CD4-positive, alpha-beta T cell treated with Interleukin-17A for 4 hours (primary cell): ENCODE measurements at places on chromosomes 6 and 20.

- DNase-seq = no peak
Measured at GRCh38 chr6:30861257-30862048, 22.9 kb upstream of the DDR1 start.

DNA sequence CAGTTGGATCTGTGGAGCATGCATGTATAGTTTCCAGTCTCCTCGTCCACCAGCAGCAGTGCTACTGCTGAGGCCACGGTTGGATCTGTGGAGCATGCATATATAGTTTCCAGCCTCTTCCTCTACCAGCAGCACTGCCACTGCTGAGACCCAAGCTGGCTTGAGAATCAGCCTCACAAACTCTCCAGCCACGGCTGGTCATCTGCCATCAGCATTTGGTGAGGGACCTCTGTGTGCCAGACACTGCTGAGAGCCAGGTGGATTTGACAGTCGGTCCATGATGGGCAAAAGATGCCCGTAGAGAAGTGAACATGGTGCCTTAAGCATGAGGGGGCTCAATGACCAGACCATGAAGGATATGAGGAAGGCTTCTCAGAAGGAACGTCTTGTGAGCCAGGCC lies 46.4 kb downstream of the SLC9A8 start:
- DNase-seq = no peak

- no peak for DNase-seq
Measured at GRCh38 chr6:138468320-138469015, 30.8 kb downstream of the NHSL1 start.

GRCh38 chr6:130851026-130851425 lies 23.8 kb downstream of the SMLR1 start:
- DNase-seq = no peak

- DNase-seq = no peak
Measured at GRCh38 chr6:141833001-141833655, 299.6 kb upstream of the GJE1 start.

GRCh38 chr20:3545401-3545925 lies 74.6 kb downstream of the ATRN start:
- DNase-seq = no peak

DNA sequence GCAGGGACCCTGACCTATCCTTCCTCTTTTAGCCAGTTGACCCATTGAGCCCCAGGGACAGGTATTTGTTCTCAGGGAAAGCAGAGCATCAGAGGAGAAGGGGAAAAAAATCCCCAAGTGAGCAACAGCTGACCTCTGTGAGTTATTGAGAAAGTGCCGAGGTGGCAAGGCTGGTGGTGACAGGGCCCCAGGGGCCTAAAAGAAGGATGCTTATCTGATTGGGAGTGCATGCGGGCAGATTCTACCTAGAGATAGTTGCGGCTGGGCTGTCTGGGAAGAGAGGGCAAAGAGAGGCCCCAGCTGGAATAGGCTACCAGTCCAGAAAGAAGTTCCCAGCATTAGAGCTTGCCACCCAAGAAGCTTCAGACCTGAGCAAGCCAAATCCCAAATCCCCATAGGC lies 26.5 kb upstream of the MAFB start:
- DNase-seq = no peak
